ENCODE measurements at places on chromosomes 6 and 20. TPM values are rescaled to one million over a fixed set of nuclear protein-coding genes. Genes with fewer than 3 reads are reported as not detected.

The VGLL2 gene
- not detected for total RNA-seq

The PCMTD2 gene
- total RNA-seq = 32.8 TPM

The CASS4 gene
- total RNA-seq = 27.8 TPM

The MBOAT1 gene
- 16.5 TPM for total RNA-seq

The HTR1B gene
- not detected for total RNA-seq

The GRM4 gene
- total RNA-seq = not detected

The SDC4 gene
- 8.7 TPM for total RNA-seq

The ADTRP gene
- 11.7 TPM for total RNA-seq

The ANKRD66 gene
- total RNA-seq = not detected

The SDCBP2 gene
- total RNA-seq = 1.2 TPM

The CDK5RAP1 gene
- 51.6 TPM for total RNA-seq

The TNFRSF6B gene
- total RNA-seq = not detected

The SSTR4 gene
- total RNA-seq = not detected

The PPP1R14C gene
- 14.1 TPM for total RNA-seq

The WDR46 gene
- 117 TPM for total RNA-seq

The CFB gene
- total RNA-seq = 1.1 TPM

The C2 gene
- 1.1 TPM for total RNA-seq

The CALHM4 gene
- total RNA-seq = not detected

The RBM24 gene
- not detected for total RNA-seq

The KLC4 gene
- 12.7 TPM for total RNA-seq

The ACTL10 gene
- not detected for total RNA-seq

The MAFB gene
- total RNA-seq = 0.04 TPM

The PXMP4 gene
- 12.6 TPM for total RNA-seq

The BCAS1 gene
- total RNA-seq = 0.93 TPM

Data from K562 (cell line).